ENCODE measurements at places on chromosomes 11 and 22. TPM values are rescaled to one million over a fixed set of nuclear protein-coding genes. Genes with fewer than 3 reads are reported as not detected.

DNA sequence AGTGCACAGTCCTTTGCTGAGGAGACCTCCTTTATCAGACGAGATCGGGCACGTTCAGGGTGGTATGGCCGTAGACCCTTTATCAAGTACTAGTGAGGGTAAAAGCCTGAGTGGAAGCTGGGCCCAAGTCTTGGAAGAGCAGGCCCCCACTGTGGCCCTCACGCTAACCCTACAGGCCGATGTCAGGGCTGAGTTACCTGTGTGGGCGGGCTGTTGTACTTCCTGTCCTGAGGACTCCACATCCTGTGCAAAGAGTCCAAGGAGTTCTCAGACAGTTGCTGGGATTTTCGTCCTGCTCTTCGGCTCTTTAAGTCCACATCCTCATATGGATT is 34.9 kb downstream of the RPL27A start:
- DNase-seq = no peak
- no peaks in the 10 kb centered on the region for H3K27me3 ChIP-seq
- H3K4me1 ChIP-seq = peaks cover 33% of the 10 kb centered on the region
- H3K27ac ChIP-seq = no peak overlapping the region
- peaks cover 93% of the 10 kb centered on the region for H3K36me3 ChIP-seq

DNA sequence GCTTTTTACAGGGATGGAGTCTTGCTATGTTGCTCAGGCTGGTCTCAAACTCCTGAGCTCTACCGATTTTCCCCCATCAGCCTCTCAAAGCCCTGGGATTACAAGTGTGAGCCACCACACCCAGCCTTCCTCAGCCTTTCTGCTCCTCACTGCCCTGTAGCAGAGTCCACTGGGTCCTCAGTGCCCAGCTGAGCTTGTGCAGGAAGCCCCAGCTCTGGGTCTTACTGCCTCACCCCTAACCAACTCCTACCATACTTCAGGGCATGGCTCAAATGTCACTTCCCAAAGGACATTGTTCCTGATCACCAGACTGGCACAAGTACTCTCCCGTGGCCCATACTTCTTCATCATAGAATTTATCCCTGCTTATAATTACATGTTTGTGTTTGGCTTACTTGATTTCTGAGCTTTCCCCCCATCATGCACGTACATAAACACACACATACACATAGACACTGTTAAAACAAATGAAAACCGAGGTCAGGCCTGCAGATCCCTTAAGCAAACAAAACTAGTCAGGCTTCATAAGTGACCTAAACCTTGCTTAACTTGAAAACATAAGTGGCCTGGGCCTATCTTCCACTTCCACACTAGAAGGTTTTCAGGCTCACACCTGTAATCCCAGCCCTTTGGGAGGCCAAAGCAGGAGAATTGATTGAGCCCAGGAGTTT is 14.0 kb upstream of the SLC43A3 start:
- no peak for DNase-seq
- no peaks in the 10 kb centered on the region for H3K4me1 ChIP-seq
- no peaks in the 10 kb centered on the region for H3K36me3 ChIP-seq
- H3K27ac ChIP-seq = no peak overlapping the region
- no peaks in the 10 kb centered on the region for H3K27me3 ChIP-seq
- no peak overlapping the region for H3K4me3 ChIP-seq

DNA sequence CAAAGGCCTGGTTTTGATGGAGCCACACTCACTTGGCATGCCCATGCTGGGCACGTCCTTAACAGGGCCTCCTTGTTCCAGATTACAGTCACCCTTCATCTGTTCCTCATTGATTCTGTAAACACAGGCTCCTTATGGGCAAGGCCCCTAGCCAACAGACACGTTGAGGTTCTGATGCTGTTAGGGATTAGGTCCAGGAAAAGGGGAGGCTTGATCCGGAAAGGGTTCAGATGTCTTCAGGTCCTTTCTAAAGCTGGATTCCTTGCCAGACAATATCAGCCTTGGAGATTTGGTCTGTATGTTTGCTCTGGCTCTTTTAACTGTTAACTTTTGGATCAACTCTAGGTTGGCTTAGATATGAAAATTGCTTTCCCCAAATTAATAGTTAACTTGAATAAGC is 46.9 kb upstream of the PRSS23 start:
- peaks cover 17% of the 10 kb centered on the region for H3K27me3 ChIP-seq
- H3K36me3 ChIP-seq = no peaks in the 10 kb centered on the region

DNA sequence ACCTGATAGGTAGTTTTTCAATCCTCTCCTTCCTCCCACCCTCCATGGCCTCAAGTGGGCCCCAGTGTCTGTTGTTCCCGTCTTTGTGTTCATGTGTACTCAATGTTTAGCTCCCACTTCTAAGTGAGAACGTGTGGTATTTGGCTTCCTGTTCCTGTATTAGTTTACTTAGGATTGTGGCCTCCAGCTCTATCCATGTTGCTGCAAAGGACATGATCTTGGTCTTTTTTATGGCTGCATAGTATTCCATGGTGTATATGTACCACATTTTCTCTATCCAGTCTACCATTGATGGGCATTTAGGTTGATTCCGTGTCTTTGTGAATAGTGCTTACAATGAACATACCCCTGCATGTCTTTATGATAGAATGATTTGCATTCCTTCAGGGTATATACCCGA is 54.1 kb upstream of the CFAP300 start:
- no peaks in the 10 kb centered on the region for H3K4me1 ChIP-seq
- H3K4me3 ChIP-seq = no peak overlapping the region
- no peak overlapping the region for H3K27ac ChIP-seq
- H3K27me3 ChIP-seq = no peaks in the 10 kb centered on the region
- no peaks in the 10 kb centered on the region for H3K36me3 ChIP-seq
- no peak for DNase-seq

DNA sequence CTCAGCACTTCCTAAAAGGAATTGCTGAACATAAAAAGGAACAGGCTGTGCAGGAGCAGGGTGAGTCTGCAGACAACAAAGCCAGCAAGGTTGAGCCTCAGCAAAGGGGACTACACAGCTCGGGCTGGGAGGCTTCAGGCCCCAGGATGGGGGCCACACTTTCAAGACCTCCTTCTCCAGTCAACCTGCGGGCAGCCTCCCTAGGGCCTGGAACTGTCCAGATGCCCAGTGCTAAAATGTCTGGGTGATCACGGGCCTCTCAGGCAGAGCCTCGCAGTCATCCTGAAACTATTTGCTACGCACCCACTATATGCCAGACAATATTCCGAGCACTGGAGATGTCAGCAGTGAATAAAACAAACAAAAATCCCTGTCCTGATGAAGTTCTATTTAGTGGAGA is 3.9 kb upstream of the NEFH start:
- H3K4me3 ChIP-seq = no peak overlapping the region
- peaks cover 46% of the 10 kb centered on the region for H3K27me3 ChIP-seq
- DNase-seq = peak; percentile 58
- no peak overlapping the region for H3K27ac ChIP-seq
- H3K36me3 ChIP-seq = no peaks in the 10 kb centered on the region

GRCh38 chr11:134691295-134691873 is 279.3 kb upstream of the B3GAT1 start:
- no peak for DNase-seq
- H3K36me3 ChIP-seq = no peaks in the 10 kb centered on the region
- no peak overlapping the region for H3K4me3 ChIP-seq
- H3K27me3 ChIP-seq = peaks cover 1% of the 10 kb centered on the region

GRCh38 chr22:22684580-22685561 is 40.5 kb downstream of the GGTLC2 start:
- no peaks in the 10 kb centered on the region for H3K36me3 ChIP-seq
- H3K27ac ChIP-seq = no peak overlapping the region
- H3K27me3 ChIP-seq = peaks cover 19% of the 10 kb centered on the region

DNA sequence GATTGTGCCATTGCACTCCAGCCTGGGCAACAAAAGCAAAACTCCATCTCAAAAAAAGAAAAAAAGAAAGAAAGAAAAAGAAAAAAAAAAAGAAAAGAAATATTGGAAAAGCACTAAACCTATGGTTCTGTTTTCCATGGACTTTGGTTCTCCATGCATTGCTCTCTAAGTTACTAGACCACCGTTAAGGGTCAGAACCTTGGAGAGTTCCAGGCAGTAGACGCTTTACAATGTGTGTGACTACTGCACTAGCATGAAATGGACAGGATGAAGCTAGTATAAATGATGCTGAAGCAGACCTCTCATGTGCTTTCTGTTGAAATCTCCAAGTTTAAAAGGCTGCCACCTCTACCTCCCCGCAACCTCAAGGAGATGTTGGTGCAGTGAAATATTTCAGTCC is 63.5 kb downstream of the SIK2 start:
- no peak overlapping the region for H3K4me3 ChIP-seq
- no peaks in the 10 kb centered on the region for H3K4me1 ChIP-seq
- no peaks in the 10 kb centered on the region for H3K27me3 ChIP-seq
- H3K36me3 ChIP-seq = no peaks in the 10 kb centered on the region

GRCh38 chr11:63445720-63446119 is 45.2 kb downstream of the PLAAT5 start:
- no peak overlapping the region for H3K27ac ChIP-seq
- H3K36me3 ChIP-seq = no peaks in the 10 kb centered on the region
- no peak for DNase-seq
- H3K4me1 ChIP-seq = no peaks in the 10 kb centered on the region
- no peaks in the 10 kb centered on the region for H3K27me3 ChIP-seq
- no peak overlapping the region for H3K4me3 ChIP-seq

DNA sequence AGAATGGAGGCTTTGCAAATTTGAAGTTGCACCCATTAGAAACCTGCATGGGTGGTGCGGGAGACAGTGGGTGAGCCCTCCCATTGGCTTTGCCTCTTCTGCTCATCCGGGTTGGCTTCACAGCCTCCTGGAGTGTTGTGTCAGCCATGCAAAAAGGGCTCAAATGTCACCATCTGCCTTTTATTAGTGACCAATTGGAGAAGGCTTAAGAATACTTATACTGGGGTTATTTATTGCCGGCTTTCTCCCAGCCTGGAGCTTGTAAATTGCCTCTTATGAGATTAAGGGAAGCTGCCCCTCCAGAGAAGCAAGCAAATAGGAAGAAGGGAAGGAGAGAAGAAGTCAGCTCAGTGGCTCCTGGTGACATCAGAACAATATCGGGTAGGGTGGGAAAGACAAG is 182.6 kb downstream of the ST3GAL4 start:
- H3K27me3 ChIP-seq = no peaks in the 10 kb centered on the region
- no peak for DNase-seq
- H3K4me1 ChIP-seq = peaks cover 3% of the 10 kb centered on the region
- no peak overlapping the region for H3K27ac ChIP-seq

GRCh38 chr22:36771356-36772063 is 4.4 kb downstream of the IFT27 start:
- DNase-seq = peak; percentile 24
- H3K27me3 ChIP-seq = no peaks in the 10 kb centered on the region
- H3K4me1 ChIP-seq = no peaks in the 10 kb centered on the region
- no peak overlapping the region for H3K4me3 ChIP-seq
- H3K36me3 ChIP-seq = no peaks in the 10 kb centered on the region

- H3K27ac ChIP-seq = no peak overlapping the region
- no peak for DNase-seq
- no peaks in the 10 kb centered on the region for H3K4me1 ChIP-seq
- no peaks in the 10 kb centered on the region for H3K36me3 ChIP-seq
- H3K27me3 ChIP-seq = no peaks in the 10 kb centered on the region
- peak overlapping the region; percentile 84 for H3K4me3 ChIP-seq
These were observed 457 bp downstream of the RNF141 start for GRCh38 chr11:10540546-10540914.

- no peak for DNase-seq
- H3K27me3 ChIP-seq = peaks cover 31% of the 10 kb centered on the region
- no peaks in the 10 kb centered on the region for H3K36me3 ChIP-seq
These were observed 12.0 kb downstream of the TMEM86A start for GRCh38 chr11:18710545-18710944.

Gene TNNT3
- total RNA-seq = not detected

Gene LRRC74B
- not detected for total RNA-seq

Gene TMEM191C
- 3.0 TPM for total RNA-seq

Gene TAGLN
- 412 TPM for total RNA-seq

Gene JAML
- total RNA-seq = 0.40 TPM

Gene TIGD3
- 0.52 TPM for total RNA-seq

Gene KCNJ11
- 5.3 TPM for total RNA-seq
